AG20443 (cell line): ENCODE measurements at places on chromosomes 16 and 17.
A peak's percentile ranks its signal among the peaks of the same experiment; 100 is the strongest.

GRCh38 chr17:17877529-17878358, 41.0 kb upstream of the SREBF1 start:
- peak; percentile 78 for DNase-seq

DNA sequence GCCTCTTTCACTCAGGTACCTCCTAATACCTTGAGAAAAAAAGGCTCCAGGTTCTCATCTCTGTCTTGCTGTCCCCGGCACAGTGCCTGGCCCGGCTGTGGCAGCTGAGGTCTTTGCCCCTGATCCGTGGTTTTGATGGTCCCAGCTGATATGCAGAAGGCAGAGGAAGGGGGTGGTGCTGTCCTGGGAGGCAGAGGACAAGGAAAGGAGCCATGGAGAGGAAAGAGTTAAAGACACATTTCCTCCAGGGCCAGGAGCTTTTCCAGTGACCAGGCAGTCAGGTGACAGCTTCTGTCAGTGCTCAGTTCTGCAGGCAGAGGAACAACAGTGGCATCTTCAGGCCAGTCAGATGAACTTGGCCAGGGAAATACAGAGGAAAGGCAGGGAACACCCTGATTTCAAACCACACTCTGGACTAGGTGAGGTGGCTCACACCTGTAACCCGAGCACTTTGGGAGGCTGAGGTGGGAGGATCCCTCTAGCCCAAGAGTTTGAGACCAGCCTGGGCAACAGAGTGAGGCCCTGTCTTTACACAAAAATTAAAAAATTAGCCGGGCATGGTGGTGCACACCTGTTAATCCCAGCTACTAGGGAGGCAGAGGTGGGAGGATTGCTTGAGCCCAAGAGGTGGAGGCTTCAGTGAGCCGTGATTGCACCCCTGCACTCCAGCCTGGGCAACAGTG, 3.3 kb upstream of the COG1 start:
- DNase-seq: peak; percentile 71

GRCh38 chr17:70767102-70767701, 597.9 kb downstream of the KCNJ2 start:
- DNase-seq: peak; percentile 47

- no peak for DNase-seq
Measured at GRCh38 chr17:64466019-64466735, 17.3 kb downstream of the MILR1 start.

DNA sequence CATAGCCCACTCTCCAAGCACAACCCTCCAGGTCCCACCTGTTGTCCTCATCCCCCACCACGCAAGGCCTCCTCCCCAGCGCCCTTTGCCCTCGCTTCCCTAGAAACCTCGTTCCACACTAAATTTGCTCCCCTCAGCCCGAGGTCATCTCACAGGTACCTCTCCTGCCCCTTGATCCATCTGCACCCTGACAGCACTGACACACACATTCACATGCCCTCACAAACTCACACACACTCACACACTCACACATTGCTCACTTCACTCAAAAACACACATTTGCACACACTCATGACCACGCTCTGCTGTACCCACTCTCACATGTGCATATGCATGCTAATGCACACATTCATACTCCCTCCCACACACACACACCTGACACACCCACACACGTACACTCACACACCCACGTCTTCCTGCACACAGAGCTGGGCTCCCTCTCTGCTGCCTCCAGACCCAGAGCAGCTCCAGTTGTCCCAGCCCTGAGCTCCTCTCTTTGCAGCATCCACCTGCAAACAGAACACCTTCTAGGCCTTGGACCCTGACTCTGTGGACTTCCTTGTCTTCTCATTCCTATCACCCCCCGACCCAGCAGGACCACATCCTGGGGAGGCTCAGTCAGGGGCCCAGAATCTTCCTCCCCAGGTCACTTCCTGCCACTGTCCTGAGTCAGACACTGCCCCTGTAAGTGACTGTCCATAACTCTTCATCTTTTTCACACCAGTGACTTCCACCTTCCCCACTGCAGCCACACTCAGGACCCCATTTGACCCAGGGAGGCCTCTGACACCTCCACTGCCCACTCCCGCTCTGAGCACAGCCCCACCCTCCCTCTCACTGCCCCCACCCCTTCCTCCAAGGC, 4.9 kb downstream of the ASGR2 start:
- no peak for DNase-seq

DNA sequence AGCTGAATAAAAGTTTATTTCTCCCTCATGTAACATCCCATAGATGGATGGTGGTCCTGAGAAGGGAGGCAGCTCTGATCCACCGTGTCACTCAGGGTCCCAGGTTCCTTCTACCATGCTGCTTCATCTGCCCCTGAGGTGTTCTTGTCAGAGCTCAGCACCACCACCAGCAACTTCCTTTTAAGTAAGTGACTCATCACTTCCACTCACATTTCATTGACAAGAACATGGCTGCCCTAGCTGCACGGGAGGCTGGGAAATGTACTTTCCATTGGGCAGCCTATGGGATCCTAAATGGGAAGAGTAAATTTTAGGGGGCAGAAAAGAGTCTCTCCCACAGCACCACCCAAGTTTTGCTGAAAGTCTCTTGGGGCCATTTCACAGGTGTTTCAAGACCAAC, 134.7 kb downstream of the USP31 start:
- DNase-seq: no peak
